ENCODE measurements at places on chromosomes 2 and 18.

GRCh38 chr2:168992591-168993349 is 38.4 kb downstream of the ABCB11 start:
- no peak for DNase-seq

DNA sequence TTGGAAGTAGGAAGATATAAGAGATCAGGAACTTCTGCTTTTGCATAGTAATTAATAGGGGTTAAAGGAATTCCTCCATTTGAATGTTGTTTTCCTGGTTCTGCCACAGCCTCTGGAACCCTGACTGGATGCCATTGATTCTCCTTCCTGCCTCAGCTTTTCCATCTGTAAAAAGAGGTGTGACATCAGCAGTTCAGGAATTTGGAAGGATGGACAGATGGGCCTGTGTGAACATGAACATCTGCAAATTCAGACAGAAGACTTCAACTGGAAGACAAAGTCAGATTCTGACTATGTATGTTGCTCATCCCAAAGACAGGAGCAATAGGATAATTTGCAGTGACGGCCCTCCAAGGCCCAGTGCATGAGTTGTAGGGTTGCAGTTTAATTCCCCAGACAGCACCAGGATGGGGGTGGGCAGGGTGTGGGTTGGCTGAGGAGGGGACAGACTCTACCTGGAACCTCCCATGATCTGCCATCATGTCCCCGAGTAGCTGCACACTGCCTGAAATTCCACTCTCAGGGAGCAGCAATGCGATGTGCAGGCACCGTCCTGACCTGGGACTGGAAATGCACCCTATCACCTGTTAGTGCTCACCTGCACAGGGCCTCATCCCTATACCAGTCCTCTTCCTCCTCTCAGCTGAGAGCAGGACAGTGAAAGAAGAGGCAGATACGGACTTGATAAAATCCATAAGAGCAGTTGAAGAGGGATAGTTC is 98.9 kb upstream of the EPAS1 start:
- DNase-seq, result no peak

DNA sequence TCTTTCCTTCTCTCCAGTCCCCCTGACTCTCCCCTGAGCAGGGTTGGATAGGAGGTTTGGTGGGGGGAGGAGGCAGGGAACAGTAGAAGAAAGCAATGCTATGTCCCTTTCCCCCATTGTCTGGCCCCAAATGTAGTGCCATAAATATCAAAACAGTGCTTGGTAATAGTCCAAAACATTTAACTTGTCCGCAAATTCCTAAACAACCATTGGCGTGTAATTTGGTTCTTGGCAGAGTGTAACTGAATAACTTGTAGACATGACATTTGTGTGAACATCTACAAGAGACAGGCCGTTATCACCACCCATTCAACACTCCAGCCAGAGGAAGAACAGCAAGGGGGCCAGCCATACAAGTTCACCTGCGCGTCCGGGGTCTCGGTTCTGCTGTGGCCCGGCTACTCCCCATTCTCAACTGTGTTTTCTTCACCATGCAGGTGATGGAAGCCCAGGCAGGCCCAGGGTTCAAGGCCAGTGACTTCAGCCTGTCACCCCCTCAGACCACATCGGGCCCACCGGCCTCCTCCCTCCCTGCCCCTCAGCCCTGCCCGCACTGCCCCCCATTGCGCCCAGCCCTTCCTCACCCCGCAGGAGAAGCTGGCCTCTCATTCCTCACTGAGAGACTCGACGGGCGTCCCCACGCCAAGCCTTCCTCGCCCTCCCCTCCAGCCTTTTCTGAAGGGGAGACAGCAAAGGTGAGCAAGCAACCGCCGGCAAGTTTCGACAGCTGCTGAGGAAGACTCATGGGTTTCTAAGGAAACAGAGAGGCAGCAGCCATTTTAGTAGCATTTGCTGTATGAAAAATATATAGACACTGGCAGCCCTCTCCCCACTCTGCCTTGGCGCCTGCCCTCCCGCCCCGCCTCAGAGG is 699 bp upstream of the RAPGEF4 start:
- DNase-seq, result no peak

- DNase-seq, result no peak
Observed at GRCh38 chr2:60634438-60634837, 81.0 kb upstream of the BCL11A start.

DNA sequence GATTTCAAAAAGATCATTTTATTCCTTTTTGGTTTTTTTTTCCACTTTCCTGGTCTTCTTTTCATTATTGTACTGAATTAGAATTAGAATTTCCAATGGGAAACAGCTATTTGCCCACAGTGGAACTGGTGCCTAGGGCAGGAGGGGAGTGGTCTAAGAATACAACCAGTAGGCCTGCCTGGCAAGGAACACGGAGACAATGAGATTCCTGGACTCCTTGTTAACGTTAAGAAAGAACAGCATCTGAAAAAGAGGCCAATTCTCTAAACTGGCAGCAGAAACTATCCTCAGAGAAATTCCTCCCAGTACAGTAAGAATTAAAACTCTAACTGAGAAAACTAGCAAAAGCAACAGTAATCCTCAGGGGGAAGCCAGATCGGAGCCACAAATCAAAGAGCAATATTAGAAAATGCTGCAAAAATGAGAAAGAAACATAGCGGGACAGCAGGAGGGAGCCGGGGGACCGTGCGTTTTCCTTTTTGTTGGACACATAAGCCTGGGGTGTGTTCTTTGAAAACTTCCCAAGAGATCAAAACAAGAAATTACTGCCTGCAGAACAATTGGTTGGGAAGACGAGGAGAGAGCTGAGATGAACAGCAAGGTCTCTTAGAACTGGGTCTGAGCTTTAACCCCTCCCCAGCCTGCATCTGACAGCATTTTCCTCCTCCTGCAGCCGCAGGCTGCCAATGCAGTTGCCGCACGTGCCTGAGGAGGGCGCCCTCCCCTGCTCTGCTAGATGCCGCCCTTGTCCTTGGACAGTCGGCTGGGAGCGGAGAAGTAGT is 776.0 kb downstream of the TSN start:
- no peak for DNase-seq

DNA sequence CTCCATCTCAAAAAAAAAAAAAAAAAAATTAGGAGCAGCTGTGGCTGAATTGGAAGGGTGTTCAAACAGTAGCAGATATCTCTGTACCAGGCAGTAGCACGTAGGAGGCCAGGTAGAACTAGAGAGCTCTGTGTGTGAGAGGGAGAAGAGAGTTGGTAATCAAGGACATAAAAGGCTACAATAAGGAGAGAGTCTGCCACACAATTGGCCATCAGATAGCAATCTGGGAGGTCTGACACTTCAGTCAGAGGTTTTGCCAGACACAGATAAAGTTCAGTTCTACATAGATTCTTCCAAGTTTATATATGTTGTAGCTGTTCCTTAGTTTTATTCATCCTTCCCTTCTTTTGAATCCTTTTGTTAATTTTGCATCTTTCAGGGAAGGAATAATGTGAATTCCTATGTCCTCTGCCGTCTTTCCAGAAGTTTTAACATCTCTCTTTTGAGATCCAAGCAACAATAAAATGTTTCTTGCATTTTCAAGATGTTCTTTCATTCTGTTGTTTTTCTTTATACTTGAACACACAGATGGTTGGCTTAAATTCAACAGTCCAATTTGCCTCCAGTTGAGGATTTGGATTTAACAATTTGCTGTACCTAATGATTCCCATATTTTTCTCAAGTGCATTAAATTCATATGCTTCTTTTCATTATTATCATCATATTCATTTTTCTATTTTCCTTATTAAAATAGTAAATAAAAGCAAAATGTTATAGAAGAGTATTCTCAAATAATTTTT is 600.3 kb upstream of the GCFC2 start:
- no peak for DNase-seq

DNA sequence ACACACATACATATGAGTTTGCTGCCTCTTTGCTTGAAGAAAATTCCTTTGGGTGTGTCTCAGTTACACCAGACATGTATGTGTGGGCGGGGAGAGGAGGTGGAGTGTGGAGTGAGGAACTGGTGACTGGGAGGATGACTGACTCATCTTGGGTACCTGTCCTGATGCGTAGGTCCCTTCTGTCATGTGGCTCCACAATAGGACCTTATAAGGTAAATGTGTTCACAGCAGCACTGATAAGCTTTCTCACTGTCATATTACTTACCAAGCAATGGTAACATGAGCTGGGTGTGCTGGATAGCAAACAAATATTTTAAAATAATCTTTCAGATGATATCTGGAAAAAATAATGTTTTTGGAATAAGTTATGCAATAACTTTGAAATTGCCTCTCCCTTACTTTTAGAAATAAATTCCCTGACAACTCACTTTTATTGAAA is 45.1 kb downstream of the SLC9A2 start:
- no peak for DNase-seq

GRCh38 chr2:108404784-108405397 is 27.1 kb downstream of the SULT1C4 start:
- no peak for DNase-seq

GRCh38 chr2:172693037-172693436 is 42.6 kb upstream of the RAPGEF4 start:
- no peak for DNase-seq

GRCh38 chr18:45978084-45978483 is 11.0 kb upstream of the EPG5 start:
- no peak for DNase-seq

DNA sequence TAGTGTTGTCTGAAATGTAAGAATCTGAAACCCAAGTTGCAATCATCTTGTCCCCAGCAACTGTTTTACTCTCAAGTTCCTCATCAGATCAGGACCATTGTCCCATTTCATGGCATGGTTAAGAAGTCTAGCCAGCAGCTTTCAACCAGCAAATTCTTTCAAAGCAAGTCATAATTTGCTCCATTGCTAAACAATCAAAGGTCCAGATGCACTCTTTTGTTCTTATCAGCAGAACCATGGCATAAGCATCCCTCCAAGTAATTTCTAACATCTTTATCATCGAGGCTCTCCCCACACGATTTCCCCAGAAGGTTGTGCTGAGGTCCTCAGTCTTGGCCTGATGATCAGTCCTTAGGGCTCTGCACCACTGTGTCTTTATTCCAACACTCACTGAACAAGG is 67.5 kb upstream of the APCDD1 start:
- DNase-seq, result no peak

GRCh38 chr2:78908973-78909372 is 116.5 kb upstream of the REG3G start:
- DNase-seq, result no peak

GRCh38 chr2:33131749-33132148 is 185.0 kb downstream of the LTBP1 start:
- DNase-seq, result no peak

DNA sequence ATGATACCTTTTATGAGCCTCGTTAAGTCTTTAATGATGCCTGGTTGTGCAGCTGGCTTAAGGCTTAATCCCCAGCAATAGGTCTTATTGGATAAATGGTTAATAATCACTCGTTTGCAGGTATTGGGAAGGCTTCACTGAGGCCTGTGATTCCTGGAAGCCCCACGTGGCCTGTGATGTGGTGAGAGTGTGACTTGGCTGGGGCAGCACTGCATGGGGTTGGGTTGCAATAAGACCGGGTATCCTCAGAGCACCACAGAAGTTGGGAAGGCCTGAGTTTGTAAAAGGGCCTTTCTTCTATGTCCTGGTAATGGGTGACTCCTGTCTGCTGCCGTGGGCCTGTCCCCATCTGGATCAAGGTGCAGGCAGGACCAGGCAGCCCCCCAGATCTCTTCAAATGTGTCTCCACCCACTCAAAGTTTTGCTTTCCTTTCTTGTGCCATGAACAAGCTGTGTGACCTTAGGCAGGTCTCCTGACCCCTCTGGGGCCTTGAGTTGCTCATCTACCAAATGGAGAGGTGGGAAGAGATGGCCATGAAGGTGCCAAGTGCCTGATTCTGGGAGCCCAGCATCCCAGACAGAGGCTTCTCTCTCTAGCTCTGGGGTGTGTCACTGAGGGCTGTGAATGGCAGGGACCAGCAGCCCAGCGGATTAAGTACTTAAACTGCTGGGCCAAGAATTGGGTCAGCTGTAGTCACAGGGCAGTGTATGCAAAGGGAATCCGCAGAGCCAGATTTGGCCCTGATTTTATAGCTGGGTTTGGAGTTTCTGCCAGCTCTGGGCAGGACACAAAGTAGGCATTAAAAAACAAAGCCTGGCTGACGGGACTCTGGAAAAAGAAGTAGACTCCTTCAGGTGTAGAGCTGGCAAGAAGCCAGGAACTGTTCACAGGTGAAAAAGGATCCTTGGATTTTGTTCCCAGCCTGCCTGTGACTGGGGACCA is 24.4 kb downstream of the LBH start:
- no peak for DNase-seq

DNA sequence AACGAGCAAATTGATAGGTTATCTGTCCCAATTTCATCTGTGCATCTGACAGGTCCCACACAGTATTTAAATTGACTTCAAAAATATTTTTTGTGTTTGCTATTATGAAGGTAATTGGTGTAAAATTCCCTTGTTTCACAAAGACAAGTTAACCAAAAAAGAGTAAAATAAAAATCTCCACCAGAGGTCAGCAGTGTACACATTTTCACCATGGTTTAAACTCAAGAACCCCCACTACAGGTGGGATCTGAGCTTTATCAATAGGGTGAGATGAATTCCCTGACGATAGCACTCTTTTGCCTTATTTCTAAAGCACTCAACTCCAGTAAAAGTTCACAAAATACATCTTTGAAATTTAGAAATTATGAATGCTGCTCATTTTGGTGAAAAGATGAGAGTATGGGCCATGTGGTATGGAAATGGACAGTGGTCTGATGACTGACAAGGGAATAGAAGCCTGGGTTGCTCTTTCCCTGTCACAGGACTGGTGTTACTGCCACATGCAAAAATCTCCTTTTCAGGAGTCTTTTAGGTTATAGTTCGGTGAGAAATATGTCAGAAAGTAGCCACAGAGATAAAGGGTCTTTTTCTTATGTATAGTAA is 68.0 kb downstream of the SERPINB8 start:
- no peak for DNase-seq

DNA sequence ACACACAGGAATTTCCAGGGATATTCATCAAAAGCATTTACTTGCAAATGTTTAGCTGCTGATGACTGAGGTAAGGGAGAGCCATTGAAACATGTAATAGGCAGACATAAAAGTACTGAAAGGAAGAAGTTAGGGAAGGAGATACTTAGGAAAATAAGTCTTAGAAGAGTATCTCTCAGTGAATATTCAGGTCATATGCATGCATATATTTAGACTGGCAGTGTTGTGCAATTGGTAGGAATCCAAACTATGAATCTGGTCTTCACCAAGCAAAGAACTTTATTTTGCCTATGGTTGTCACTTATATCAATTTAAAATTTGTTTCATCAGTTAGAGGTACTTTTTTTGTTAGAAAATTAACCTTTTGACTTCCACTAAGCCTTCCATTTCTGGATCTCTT is 1490.7 kb downstream of the SUCLG1 start:
- DNase-seq, result no peak

Measured in T-cell (primary cell).